Iris pigment epithelial cell (primary cell): ENCODE measurements at places on chromosomes 12 and 14.

DNA sequence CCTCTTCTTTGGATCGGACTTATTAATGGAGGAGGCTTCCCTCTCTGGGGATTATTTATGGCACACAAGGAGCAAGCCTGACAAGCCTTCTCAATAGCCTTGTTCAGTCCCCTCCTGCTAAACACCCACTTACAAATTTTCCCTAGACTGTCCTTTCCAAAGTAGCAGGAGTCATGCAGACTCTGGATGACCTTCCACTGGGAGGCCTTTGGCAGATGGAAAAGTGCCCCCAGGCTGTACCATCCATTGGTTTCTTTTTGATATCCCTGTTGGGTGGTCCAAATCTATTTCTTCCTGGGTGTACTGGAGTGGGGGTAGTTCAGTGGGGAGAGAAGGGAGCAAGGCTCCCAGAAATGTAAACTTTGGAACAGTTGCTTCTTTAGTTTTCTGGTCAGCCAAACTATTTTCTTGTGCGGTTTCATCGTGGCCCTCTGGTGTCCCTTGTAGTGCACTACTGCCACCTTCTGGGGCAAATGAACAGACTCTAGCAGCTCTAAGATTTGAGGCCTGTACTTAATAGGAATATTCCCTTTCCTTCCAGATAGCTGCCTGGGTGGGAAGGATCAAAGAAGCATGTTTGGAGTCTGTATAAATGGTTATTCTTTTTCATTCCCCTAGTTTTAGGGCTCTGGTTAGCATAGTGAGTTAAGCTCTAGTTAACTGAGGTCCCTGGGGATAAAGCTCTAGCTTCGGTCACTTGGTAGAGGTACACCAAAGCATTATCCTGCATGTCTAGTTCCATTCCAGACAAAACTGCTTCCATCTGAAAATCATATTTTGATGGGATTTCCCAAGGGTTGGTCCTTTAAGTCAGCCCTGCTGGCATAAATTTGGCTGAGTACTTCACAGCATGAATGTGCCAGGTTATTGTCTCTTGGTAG, 409.5 kb downstream of the SLC6A15 start:
- DNase-seq, result peak; percentile 79

GRCh38 chr12:56720731-56721151, 4.4 kb downstream of the NACA start:
- no peak for DNase-seq

DNA sequence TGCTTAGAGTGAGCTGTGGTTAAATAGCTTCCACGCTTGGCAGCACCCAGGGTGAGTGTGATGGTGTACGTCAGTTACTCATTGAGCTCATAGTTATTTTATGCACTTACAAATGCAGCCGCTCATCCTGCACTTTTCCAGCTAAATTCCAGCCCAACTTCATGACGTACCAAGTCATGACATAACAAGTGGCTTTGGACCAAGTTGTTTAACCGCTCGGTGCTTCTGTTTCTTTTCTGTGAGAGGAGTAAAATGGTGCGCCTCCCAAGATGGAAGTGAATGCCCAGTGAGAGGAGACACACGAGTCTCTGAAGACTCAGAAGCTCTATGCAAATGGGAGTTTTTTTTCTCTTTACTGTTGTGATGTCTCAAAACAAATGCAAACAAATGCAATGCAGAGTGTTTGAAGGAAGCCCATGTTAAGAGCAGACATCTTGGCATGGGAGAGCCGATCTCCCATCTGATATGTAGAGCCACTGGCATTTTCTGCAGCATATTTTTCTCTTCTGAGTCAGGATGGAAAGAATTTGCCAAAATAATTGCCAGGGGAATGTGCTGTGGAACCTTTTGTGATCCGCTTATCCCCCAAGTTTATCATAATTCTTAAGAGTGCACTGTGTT, 72.2 kb downstream of the FBXW8 start:
- DNase-seq, result peak; percentile 59

DNA sequence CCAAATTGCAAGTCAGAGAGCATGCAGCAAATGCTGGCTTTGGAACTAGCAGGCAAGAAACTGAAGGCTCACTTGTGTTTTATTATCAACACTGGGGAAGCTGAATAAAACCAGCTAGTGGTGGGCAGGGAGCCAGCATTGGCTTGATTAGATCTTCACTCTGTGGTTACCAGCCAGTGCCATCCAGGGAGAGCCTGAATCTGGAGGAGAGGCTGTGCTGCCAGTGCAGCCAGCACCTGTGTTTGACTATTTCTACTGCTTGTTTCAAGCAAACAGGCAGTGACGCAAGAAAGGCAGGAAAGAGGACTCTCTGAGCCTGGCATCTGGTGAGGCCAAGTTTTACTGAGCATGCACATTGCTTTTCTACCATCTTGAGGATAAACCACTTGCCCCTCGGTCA, 247.0 kb downstream of the PHLDA1 start:
- DNase-seq, result no peak

DNA sequence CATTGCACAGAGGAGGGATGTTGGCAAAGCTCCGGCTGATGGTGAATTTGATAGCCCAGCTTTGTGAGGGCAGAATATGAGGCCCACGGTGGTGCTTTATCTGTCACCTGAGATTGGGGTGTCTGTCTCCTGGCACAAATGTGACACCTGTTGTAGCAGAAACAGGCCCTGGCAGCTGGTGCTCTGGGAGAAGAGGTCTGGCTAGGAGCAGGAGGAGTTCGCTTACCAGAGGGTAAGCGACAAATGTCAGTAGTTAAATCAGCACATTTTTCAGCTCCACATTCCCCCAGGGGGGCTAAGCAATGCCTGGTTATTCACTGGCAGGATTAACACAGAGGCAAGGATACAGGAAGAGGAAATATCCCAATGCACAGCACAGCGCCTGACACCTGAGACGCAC, 71.1 kb downstream of the B4GALNT3 start:
- DNase-seq, result no peak

DNA sequence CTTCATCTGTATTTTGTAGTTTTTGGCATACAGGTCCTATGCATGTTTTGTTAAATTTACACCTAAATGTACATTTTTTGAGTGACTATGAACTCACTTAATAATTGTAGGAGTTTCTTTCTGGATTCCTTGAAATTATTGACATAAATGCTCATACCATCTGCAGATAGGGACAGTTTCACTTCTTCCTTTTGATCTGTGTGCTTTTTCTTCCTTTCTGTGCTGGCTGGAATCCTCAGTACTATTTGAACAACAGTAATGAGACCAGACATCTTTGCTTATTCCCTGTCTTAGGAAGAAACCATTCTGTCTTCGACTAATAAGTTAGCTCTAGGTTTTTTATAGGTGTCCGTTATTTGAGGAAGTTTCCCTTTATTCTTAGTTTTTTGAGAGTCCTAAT, 110.3 kb downstream of the ADGRD1 start:
- no peak for DNase-seq

DNA sequence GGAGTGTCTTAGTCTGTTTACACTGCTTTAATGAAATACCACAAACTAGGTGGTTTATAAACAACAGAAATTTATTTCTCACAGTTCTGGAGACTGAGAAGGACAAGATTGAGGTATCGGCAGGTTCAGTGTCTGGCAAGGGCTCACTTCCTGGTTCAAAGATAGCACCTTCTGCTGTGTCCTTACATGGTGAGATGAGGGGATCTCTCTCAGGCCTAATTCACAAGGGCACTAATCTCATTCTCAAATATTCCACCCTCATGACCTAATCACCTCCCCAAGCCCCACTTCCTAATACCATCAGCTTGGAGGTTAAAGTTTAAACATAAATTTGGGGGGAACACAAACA, 35.0 kb upstream of the PLEK2 start:
- no peak for DNase-seq

GRCh38 chr12:1737652-1738286, 46.9 kb downstream of the ADIPOR2 start:
- no peak for DNase-seq

- DNase-seq, result peak; percentile 92
Measured at GRCh38 chr12:92136965-92137721, 8.5 kb downstream of the BTG1 start.

DNA sequence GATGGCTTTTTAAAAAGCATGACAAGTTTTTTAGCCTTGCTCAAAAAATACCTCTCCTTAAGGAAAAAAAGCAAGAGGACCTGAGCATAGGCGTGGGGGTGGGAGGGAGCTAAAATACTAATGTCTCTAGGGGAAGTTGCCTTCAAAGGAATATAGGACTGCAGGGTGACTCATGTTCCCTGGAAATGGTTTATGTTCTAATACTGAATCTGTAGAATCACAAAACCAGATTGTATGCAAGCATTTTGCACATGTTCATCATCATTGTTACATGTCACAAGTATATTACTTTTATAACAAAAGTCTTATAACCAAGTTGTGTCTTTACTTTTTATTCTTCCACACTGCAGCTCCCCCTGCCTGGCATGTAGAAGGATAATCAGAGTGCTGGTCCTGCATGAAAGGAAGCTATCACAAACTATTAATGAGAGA, 36.6 kb downstream of the GPR135 start:
- peak; percentile 76 for DNase-seq
